Right cardiac atrium (tissue), 5 donors: ENCODE measurements at places on chromosomes 3 and 15. TPM values are rescaled to one million over a fixed set of nuclear protein-coding genes. Genes with fewer than 3 reads are reported as not detected.

The IGSF10 gene
- total RNA-seq = 12.5 TPM

The LRRC34 gene
- total RNA-seq = 3.1 TPM

The SLC28A2 gene
- total RNA-seq = not detected

The MESP1 gene
- 8.3 TPM for total RNA-seq

The LYZL4 gene
- total RNA-seq = not detected

The FOXL2 gene
- total RNA-seq = not detected

The SPATA12 gene
- not detected for total RNA-seq

The SEMA6D gene
- 20.7 TPM for total RNA-seq

The ISLR2 gene
- total RNA-seq = 0.71 TPM

DNA sequence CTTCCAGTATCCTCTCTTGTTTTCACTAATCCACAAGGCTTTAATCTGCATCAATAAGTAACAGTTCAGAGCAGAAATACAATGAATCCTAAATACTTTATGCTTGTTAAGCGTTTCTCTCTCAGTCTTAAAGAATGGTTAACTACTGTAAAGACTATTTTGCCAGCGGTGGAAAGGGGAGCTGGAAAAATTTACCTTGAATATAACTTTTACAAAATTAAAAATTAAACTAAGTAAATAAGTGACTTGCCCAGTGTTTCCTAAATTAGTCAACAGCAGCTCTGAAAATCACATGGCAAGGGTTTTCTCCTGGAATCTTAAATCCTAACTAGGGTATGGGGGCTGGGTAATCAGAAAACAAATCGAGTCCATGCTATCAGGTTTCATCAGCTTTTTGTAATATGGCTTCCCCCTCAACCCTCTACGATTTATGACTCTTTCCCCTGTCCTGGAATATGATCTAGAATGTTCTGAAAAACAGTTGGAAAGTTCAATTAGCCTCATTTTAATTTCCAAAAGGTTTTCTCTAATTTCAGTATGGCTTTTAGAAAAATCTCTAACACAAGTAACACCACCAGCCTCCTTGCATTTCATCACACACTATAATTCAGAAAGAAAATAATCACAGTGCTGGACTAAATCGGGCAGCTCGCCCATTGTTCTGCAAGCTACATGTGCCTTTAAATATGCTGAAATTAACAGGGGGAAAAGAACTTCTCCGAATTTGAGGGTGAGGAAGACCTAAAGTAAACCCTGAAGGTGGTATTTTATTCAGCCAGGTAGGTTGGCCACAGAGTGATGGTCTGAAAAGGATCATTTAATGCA is 133.5 kb downstream of the ADAMTS9 start:
- DNase-seq = no peak

DNA sequence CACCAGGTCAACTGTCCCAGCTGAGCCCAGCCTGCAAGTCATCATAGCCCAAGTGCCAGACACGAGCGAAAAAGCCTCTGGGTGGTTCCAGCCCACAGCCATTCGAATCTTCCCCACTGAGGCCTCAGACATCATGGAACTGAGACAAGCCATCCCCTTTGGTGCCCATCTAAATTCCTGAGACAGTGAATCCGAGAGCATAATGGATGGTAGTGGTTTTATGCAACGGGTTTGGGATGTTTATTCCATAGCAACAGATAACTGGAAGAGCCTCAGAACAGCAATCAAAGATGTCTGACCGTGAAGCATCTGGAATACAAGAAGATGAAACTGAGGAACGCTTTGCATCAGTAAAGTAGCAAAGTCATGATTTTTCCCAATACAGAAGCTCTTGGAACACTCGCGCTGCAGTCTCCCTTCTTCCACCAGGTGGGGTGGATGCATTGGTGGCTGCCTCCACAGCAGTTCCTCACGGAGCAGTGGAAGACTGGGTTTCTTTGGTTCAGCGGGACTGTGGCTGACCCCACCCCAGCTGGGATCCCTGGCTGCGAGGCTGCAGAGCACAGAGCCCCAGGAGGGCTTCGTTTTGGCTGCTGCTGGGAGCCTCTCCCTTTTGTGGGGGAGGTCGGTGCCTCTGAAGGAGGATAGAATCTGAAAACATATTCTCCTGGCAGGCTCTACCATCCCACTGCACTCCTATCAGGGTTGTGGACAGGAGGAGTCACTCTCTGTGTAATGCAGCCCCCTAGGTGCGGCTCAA is 26.4 kb upstream of the PDE8A start:
- DNase-seq = peak; percentile 89

DNA sequence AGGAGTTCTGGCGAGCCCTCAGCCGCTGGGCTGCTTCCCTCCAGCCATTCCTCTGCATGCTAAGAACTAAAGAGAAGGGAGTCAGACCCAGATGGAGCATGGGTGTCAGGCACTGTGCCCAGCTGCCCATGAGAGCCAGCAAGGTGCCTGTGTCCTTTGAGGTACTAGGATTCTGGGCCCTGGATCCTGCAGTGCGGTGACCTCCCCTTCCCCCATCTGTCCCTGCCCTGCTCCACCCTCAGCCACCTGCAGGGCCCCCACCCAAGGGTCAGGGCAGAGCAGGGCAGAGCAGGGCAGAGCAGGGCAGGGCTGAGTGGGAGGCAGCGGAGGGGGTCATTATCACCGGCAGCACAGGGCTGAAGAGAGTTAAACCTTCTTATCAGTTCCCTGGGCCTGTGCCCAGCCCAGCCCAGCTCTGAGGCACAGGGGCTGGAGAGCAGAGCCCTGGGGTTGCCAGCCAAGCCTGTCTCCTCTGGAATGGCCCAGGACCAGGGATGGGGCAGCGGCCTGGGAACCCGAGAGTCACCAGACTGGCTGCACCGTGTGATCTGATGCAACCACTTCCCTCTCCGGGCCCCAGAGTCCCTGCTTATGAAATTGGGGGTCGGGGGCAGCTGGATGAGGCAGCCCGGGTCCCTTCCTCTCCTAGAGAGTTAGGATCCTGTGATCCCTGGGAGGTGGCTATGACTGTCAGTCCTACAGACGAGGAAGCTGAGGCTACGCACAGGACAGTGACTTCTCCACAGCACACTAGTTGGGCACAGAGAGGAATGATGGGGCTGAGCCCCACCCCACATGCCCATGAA is 17.3 kb downstream of the ZDHHC19 start:
- DNase-seq = peak; percentile 83

- no peak for DNase-seq
These were observed 134.6 kb downstream of the ATP8B4 start for GRCh38 chr15:49984436-49984835.

- no peak for DNase-seq
These were observed 482 bp upstream of the OGG1 start for GRCh38 chr3:9749296-9749644.

DNA sequence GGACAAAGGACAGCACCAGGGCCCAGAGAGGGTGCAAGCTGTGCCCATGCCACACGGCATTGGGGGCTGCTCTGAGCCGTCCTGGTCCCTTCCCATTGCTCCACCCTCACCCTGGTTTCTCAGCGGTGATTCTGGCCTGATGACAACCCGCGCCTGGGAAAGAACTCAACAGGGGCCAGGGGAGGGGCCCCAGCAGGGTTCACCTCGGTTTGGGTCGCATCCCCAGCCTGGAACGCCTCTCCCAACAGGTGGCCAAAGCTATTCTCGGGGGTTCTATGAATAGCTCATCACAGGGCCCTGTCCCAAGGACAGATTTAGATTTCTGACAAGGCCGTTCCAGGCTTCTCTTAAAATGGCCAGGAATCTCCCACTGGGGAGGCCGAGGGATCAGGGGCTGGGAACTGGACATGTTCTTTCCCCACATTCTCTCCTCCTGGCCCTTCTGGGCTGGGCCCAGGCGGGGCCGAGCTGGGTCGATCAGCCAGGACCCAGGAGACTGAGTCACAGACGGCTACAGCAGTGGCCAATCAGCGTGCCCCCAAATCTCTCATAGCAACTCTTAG is 17.9 kb downstream of the GRIP2 start:
- DNase-seq = peak; percentile 44

- DNase-seq = no peak
These were observed 64.4 kb downstream of the ATP13A5 start for GRCh38 chr3:193314161-193314560.

GRCh38 chr3:136893848-136894443 is 31.9 kb downstream of the NCK1 start:
- DNase-seq = no peak

DNA sequence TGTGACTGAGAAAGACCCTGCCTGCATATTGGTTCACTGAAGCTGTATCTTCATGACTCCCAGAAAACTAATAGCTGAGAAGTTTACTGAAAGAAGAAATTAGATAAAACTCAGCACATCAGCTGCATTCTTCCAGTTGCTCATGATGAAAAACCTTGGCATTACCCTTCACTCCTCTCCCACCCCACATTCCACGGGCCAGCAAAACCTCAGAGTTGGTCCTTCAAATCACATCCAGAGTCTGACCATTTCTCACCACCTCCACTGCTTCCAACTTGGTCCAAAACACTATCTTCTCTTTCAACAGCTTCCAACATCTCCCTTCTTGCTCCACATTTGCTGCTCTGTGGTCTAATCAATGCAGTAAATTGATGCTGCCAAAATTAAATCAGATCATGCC is 97.1 kb downstream of the CD47 start:
- no peak for DNase-seq

DNA sequence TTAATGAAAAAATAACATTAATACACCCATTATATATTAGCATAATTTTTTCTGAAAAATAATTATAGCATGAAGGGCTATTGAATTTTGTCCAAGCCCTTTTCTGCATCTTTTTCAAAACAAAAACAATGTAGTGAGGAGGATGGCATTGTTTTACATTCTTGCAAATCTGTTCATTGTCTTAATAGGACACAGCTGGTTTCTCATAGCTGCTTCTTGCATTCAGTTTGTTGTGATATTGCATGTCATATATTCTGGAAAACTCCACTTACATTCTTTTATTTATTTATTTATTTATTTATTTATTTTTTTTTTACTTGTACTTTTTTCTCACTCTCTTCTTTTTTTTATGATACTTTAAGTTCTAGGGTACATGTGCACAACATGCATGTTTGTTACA is 107.4 kb downstream of the NR1D2 start:
- no peak for DNase-seq

- no peak for DNase-seq
These were observed 151.3 kb downstream of the OR4M2 start for GRCh38 chr15:22231603-22232002.

DNA sequence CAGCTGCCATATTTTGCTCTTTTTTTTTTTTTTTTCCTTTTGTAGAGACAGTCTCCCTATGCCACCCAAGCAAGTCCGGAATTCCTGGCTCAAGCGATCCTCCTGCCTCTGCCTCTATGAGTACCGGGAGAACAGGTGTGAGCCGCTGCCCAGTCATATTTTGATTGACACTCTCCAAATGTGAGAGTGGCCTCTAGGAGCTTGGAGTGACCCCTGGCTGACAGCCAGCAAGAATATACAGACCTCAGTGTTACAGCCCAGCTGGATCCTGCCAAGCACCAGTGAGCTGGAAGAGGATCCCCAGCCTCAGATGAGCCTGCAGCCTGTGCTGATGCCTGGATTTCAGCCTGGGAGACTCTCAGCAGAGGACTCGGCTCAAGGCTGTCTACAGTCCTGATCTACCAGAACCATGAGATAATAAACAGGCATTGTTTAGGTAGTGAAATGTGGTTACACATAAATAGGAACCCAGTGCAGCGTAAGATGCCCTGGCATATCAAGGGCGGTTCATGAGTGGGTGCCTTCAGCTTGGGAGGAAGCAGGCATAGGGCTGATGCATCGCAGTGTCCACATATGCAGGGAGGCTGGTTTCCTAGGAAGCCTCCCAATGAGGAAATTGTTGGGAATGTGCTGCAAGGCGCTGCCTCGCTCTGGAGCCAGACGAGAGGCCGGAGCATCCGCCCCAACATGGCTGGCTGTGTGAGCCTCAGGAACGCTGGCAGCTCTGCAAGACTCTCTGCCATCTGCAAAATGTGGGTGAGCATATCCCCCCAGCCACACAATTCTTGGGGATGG is 38.9 kb upstream of the ATP10A start:
- no peak for DNase-seq

DNA sequence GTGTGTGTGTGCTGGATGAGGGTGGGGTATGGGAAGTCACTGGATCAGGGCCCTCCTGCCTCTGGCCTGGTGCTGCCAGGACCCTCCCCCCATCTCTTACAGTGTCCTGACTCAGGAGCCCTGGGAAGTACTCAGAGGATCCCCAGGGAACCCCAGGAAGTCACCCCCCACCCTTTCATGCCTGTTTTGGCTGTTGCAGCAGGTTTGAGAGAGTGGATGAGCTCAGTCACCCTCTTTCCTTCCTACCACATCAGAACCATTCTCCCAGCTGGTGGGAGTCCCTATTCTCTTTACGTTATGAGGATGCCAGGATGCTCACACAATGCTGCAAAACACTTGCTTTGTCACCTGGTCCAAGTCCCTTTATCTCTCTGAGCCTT is 59.0 kb downstream of the BDH1 start:
- DNase-seq = no peak

- no peak for DNase-seq
These were observed 415.5 kb downstream of the NAALADL2 start for GRCh38 chr3:175274474-175275218.

DNA sequence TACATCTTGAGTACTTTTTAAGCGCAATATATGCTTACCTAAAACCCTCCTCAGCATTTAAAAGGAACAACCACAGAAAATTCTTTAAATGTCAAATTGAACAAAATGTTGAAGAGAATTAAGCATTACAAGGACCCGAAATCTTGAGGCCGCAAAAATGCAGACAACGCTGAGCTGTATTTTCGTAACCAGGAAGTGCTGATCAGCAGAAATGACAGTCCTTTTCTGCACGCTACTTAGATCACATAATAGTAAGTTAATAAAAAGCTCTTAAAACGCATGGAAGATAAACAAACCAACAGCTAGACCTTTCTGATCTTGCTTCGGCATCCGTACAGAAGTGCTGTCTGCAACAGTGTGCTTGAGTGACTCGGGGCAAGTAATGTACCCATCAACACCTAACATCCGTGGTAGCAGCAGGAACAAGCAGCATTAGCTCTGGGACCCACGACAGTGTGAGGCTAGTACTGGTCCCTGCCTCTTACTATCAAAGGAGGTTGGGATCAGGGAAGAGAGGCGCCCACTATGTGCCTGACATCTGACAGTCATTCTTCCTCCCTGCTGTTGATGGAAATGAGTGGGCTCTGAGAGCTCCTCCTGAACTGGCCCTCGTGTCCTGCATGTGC is 1.8 kb upstream of the SSUH2 start:
- DNase-seq = no peak

GRCh38 chr3:13863965-13864595 is 15.8 kb downstream of the WNT7A start:
- no peak for DNase-seq

GRCh38 chr3:129632977-129633376 is 26.5 kb upstream of the PLXND1 start:
- no peak for DNase-seq

- no peak for DNase-seq
These were observed 90.9 kb downstream of the SEC22A start for GRCh38 chr3:123292321-123293310.

- DNase-seq = no peak
These were observed 305.8 kb upstream of the THBS1 start for GRCh38 chr15:39275066-39275465.

GRCh38 chr3:24145981-24146822 is 201.1 kb downstream of the NR1D2 start:
- no peak for DNase-seq

- no peak for DNase-seq
These were observed 48.2 kb upstream of the FGD5 start for GRCh38 chr3:14770591-14770990.
